ENCODE measurements at places on chromosomes 4 and X. TPM values are rescaled to one million over a fixed set of nuclear protein-coding genes. Genes with fewer than 3 reads are reported as not detected.
A peak's percentile ranks its signal among the peaks of the same experiment; 100 is the strongest.

GLOD5 gene
- total RNA-seq: not detected

PITX2 gene
- not detected for total RNA-seq

CXCR3 gene
- total RNA-seq: 0.78 TPM

UCHL1 gene
- total RNA-seq: 26.5 TPM

CFAP97 gene
- 19.5 TPM for total RNA-seq

CLNK gene
- not detected for total RNA-seq

DNA sequence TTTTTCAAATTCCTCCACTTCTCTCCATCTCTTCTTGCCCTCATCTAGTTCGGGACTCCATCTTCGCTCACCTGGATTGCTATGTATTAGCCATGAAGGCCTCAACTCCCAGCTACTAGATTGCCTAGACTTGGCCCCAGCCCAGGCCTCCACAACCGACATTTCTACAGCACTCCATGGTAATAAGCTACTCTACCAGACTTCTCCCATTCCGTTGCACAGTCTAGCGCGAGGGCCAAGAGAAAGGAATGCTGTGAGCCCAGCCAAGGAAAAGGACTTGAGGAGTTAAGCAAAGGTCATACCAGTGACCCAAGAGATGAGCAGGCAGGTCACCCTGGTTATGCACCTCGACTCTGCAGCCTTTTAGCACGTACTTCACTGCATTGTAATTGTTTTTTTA lies 75.6 kb downstream of the SOWAHB start:
- no peak for DNase-seq

GRCh38 chr4:133450813-133451212 lies 301.7 kb downstream of the PCDH10 start:
- DNase-seq: no peak

- no peak for DNase-seq
Measured at GRCh38 chrX:115894087-115894486, 276.5 kb upstream of the AGTR2 start.

- peak; percentile 76 for DNase-seq
Measured at GRCh38 chrX:130401415-130402207, at the start of gene RBMX2. Gene RBMX2 (plus strand): TSS chrX:130401987. CDS start chrX:130402033, 46 bp downstream.

- no peak for DNase-seq
Measured at GRCh38 chr4:25658777-25659176, 3.1 kb downstream of the SLC34A2 start.

DNA sequence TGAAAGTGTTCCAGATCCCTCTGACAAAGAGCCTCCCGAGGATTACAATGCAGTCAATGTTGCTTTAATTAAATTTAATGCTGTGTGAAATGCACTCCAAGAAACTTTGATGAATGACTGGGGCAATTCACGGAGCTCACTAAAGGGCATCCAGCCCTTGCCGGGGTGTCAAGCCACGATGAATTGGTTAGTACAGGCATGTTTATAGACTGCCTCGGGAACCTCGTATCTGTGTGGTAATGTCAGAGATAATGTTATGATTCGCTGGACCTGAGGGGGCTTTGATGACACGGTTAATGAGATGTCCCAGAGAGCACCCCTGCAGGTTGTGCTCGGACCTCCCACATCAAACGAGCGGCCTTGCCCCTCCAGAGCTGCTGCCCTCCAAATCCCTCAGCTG lies 428.8 kb downstream of the NKX6-1 start:
- DNase-seq: no peak
